Dermis microvascular lymphatic vessel endothelial cell (primary cell): ENCODE measurements at places on chromosomes 16 and 17.

DNA sequence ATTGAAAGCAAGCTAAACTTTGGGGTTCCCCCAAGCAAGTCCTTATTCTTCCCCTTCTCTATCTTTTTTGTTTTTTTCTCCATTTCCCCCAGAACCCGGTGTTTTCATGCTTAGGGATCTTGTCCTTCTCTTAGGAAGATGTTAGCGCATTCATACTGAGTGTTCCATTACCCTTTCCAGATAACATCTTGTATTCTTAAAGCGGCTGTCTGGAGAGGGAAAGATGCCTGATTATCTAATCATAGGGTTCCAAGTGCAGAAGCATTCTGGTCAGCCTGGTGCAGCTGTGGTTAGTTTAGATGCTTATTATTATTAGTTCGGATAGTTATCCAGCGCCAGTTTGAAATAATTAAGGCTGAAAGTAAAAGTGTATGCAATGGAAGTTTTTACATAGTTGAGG lies 2.0 kb downstream of the TOM1L1 start:
- DNase-seq, result no peak

DNA sequence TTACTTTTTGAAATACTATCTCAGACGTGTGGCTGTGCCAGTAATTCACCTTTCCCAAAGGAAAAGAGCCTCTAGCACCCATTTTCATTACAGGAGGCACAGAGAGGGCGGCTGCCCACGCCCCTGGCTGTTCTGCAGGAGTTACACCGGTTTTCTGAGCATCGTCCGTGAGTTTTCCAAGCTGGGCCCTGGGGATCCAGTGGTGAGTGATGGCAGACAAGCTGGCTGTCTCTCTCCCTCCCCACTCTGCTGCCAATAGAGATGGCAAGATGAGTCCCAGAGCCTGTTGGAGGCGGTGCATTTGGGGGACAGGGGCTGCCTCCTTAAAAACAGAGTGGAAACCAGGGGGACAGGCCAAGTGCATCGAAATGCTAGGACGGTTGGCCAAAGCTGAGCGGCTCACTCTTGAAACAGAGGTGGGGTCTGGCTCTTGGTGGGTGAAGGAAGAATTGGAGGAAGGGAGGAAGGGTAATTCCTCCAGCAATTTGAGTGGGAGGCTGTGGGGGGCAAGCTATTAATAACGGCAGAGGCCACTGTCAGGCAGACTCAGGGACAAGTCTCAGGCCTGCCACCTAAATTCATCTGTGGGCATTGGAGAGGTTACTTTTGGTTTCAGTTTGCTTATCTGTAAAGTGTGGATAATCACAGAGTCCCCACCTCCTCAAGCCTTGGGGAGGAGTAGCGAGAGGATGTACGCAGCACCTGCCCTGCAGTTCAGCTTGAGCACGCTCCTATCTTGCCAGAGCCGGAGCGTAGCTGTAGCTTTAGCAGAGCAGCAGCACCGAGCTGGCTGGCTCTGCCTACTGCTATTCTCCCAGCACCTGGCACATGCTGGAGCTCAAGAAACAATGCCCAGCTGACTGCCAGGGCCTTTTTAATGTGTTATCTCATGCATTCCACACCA lies 7.5 kb upstream of the NOS2 start:
- no peak for DNase-seq

DNA sequence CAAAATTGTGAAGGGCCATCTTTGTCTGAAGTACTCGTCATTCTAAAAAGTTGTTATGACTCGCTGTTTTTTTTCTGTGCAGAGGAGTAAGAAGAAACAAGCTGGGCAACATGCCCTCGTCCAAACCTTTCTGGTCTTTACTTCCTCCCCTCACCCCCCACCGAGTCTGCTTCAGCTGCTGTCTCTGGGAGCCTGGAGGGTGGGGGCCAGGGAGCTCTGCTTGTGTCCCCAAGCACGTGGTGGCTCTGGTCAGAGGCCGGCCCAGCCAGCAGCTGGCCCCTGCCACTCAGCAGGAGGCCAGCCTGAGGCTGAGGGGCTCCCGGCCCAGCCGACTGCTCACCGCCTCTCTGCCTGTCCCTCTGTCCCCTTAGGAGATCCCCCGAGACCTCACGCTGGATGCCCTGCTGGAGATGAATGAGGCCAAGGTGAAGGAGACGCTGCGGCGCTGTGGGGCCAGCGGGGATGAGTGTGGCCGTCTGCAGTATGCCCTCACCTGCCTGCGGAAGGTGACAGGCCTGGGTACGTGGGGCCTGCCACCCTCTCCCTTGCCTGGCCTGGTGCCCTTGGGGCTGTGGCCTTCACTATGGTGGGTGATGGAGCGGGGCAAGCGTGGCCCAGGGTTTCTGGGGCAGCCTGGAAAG lies 53.7 kb upstream of the LGALS9 start:
- no peak for DNase-seq

DNA sequence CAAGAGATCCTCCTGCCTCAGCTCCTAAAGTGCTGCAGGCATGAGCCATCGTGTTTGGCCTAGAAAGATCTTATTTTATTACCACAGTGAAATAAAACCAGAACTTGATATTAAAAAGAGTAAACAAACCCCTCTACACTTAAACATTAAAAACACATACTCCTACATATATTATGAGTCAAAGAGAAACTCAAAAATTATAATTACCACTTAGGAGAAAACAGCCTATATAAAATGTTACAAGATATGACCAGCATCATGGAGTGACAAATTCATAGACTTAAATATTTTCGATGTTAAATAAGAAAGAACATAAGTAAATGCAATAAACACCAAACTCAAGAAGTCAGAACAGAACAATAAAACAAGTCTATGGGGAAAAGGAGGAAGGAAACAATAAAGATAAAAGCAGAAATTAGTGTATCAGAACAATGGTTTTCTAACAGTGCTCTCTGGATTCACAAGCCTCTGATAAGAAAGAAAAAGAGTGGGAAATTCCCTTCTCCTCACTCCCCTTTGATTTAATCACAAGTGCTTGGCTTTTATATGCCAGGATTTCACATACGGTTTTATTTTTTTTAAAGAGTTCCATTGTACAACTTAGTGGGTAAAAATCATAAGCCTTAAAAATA lies 23.0 kb downstream of the SKAP1 start:
- DNase-seq, result no peak

GRCh38 chr16:47045459-47045858 lies 72.0 kb upstream of the DNAJA2 start:
- no peak for DNase-seq

DNA sequence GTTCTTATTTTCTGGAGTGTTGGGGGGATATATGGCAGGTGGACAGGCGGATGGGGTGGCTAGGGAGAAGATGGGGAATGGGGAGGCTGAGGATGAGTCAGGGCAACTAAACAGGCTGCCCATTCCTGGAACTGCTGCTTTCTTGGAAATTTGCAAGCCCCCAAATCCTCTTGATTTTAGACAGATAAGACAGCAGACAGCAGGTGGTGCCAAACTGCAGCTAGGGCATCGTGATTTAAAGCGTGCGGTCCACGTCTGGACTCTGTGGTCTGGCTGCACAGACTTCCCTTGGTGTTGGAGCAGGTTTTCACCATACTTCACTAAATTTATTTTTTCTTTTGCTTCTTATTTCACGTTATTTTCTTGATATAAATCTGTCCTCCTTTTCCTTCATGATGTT lies 10.9 kb upstream of the KRT24 start:
- no peak for DNase-seq

DNA sequence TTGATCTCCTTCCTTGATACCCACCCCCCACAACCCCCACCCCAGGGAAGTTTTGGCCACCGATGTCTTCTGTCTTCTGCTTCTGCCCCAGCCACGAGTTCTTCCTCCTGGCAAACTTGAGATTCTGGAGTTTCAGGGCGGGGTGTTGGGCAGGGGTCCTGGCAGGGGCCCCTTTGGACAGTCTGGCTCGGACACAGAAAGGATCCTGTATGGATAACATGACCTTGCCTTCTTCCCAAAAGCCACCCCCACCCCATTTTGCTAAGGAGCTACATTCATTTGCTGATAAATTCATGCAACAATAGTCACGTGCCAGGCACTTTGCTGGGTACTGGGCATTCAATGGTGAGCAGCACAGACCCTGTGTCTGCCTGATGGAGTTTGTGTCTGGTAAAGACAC lies 5.9 kb upstream of the COL1A1 start:
- DNase-seq, result no peak

DNA sequence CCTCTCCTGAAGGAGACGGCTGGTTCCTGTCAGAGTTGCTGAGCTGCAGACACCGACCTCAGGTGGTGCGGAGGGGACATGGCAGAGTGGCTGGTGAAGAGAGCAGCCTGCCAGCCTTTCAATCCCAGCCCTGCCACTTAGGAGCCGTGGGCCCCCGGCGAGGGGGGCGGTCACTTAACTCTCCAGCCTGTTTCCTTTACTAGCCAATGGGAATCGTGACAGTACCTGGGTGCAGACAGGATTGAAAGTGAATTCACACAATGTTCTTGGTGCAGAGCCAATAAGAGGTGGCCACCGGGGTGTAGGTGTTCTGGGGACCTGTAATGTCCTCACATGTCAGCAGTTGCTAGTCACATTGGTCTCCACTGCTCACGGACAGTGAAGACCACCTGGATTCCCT lies 13.5 kb downstream of the ACE start:
- no peak for DNase-seq

DNA sequence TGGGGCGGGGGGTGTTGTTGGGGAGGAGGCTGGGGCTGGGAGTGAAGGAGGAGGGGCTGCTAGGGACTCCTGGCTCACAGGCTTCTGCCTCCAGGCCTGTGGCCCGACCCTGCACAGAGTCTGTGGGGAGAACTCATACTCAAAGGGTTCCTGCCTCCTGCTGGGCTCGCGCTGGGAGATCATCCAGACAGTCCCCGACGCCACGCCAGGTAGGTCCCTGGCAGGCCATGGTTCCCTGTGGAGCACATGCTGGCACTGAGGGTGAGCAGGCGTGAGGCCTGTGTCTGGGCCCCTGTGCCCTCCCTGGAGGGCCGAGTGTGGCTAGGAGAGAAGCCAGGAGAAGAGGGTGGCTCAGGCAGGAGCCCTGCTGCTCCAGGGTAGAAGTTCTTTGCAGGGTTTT lies 4.6 kb downstream of the ITGAD start:
- DNase-seq, result no peak

- DNase-seq, result no peak
Observed at GRCh38 chr17:68600931-68601564, at the start of gene FAM20A. FAM20A (minus strand) TSS chr17:68601367; CDS start chr17:68600666, 701 bp downstream.

DNA sequence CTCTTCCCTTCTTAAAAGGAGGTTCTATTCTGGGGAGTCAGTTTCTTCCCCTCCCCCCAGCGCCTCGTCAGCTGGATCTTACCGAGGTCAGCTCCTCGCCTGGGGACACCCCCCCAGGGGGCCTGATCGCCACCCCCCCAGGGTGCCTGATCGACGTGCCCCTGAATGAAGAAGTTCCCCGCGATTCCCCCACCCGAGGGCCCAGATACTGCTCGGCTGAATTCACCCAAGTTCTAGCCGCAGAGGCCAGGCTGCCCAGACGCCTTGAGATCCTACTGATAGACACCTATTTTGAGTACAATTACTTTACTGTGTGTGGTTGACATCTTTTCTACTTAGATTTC lies 1.4 kb downstream of the RAB11FIP3 start:
- no peak for DNase-seq

GRCh38 chr17:66094727-66095126 lies 97.2 kb downstream of the CEP112 start:
- DNase-seq, result no peak

- no peak for DNase-seq
Observed at GRCh38 chr17:48717367-48718226, 4.7 kb downstream of the PRAC1 start.

- DNase-seq, result peak; percentile 87
Observed at GRCh38 chr16:50806099-50807062, 64.5 kb downstream of the CYLD start.

GRCh38 chr16:86997058-86997457 lies 320.1 kb downstream of the C16orf95 start:
- DNase-seq, result no peak

DNA sequence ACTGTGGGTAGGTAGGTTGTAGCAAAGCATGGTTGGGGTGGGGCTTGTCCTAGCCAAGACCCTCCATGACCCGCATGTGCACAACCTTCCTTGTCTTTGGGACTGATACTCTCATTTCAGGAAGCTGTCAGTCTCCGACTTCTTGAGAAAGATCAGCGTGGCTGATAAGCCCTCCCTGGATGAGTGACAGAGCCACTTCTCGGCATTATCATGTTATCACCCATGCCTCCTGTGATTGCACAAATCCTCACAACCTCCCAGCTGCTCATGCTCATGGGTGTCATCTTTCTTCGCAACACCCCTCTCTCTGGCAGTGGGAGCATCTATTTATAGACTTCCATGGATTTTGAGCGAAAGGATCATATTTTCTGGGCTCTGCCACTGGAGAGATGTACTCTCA lies 314.2 kb downstream of the FOXL1 start:
- no peak for DNase-seq

DNA sequence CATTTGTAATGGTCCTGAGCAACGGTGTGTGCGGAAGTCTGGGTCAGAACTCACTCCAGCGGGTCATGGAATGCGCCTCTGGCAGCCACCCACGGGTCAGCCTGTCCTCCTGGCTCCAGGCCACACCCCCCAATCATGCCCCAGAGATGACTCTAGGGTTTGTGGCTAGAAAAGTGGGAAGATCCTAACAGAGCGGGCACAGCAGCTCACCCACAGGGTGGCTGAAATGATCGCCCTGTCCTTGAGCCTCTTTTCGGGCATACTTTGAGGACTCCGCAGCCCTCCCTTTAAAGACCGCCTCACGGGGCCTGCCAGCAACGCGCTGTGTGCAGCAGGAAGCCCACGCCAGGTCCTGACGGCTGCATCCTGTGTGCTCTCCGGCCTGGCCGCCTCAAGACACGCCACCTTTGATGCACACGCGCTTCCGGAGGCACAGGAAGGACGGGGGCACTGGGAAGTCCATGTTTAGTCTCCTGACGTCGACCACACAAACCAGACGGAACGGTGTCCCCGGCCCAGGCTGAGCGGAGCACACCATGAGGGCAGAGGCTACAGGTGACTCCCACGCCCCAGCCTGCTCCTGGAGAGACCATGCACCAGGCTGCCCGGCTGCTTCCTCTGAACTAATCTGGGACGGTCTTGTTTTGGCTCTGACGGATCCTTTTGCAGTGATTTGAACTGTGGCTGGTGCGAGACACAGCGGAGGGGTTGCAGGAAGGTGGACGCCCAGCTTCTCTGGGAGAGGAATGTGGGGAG lies 92.9 kb downstream of the TBC1D16 start:
- peak; percentile 91 for DNase-seq

DNA sequence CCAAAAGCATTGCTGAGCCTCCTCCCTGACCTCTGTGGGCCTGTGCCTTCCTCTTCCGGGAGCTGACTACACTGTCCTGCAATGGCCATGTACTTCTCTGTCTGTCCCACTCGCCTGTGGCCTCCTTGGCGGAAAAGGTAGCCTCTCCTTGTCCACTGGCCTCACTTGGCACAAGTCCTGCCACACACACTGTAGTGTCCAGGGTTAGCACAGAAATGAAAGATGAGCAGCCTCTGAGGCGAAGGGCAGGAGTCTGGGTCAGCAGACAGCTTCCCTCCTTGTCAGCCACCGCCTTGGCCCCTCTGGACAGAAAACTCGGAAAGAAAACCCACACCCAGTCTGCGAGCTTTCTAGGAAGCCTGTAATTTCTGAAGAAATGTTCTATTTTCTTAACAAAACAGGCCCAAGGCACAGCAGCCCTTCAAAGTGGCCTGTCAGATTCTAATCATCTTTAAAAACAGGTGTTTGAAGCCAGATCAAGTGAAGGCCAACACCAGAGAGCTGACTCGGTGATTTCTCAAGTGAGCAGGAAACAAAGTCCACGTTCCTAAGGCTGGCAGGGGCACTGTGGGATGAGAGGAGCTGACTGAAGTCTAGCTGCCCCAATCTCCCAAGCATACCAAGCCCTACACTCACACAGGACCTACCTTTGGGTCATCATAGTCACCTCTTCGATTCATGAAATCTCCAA lies 67.2 kb downstream of the GTF3C1 start:
- DNase-seq, result no peak

- DNase-seq, result no peak
Observed at GRCh38 chr17:13202835-13203234, 185.0 kb upstream of the ELAC2 start.
